ENCODE measurements at places on chromosomes 1 and 21.
A peak's percentile ranks its signal among the peaks of the same experiment; 100 is the strongest.

DNA sequence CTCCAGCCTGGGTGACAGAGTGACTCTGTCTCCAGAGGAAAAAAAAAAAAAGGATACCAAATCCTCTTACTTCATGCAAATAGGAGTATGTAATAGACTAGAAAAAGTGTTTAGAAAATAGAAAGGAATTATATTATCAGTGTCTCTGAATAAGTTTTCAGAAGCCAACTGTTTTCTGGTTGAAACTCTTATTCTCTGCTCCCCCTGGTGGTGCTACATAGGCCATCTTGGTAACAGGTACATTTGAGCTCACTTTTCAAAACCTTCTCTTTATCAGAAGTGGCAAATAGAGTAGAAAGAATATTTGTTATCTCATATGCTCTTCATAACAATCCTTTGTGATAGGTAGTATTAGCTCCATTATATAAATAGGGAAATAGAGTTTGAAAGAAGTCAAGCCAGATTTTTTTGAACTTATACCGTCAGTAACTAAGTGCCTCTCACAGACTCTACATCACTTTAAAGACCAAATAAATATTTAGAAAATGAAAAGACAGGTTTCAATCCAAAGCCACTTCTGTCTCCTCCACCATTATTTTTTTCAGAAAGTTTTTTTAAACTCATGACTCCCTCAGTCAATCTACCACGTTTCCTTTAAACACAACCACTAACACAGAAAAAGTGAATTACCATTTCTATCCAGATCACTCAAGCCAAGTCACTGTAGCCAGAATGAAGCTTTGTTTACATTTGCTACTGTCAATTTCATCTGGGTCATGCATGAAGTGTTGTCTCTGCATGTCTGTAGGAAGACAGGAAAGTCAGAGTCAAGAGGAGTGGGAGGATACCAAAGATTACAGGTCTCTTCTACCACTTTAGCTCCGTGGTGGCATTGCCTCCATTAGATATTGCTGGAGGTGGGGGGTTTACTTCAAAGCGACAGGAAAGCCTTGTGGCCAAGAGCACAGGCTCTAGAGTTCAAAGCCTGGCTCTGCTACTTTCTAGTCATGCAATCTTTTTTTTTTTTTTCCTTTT is 45.6 kb downstream of the IL23R start:
- peak; percentile 6 for DNase-seq

DNA sequence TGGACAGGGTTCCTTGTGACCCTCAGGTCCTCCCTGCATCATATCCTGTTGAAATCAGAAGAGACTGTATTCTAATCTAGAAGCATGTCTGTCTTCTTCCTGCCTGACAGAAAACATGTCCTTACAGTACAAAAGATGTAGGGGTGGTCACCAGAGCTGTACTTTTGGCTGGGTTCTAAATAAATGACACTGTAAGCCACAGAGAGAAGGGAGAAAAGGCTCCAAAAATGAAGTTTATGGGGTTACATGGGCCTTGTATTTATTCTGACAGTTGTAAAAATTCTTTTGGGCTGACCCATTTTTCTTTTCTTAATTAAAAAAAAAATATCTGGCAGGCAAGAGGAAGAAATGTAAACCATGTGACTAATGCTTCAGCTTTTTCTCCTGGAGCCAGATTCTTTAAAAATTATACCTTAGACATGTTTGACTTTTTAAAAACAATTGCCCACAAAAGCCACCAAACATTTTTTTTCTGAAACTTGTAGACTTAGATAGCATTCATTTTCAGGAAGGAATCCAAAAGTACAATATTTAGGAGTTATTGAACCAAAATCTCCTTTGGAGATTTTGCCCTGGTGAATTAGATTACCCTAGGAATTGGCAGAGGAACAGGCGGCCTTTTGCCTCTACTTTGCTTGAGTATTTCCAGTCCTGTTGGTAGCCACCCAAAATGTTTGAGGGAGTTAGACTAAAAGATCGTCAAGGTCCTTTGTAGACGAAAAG is 17.1 kb downstream of the RGL1 start:
- DNase-seq, result no peak

DNA sequence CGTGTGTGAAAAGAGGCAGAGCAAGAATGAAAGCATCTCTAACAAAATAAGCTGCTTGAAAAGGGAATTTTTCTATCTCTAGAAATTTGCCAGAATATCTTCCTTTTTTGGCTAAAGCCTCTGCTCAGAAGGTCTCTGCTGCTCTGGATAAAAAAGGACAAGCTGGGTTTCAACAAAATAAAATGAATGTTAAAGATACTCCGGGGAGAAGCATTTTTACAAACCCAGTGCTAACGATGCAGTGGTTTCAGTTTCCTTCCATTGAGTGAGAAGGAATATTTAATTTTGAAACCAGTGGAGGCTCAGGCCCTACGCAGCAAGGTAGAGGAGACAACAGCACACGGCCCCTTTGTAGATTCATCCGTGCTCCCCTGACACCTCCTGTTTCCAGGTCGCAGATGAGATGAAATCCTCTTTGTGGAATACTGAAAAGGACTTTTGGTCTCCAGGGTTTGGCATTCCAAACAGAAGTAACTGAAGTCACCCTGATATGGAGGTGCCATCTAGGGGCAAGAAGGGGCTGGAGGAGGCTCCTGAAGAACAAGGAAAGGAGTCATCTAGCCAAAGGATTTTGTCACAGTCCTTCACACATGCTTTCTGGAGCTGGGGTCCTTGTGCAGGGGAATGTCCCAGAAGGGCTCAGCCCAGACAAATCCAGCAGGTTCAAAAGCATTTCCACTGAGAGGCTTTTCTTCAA is 65.7 kb upstream of the SYT6 start:
- no peak for DNase-seq

DNA sequence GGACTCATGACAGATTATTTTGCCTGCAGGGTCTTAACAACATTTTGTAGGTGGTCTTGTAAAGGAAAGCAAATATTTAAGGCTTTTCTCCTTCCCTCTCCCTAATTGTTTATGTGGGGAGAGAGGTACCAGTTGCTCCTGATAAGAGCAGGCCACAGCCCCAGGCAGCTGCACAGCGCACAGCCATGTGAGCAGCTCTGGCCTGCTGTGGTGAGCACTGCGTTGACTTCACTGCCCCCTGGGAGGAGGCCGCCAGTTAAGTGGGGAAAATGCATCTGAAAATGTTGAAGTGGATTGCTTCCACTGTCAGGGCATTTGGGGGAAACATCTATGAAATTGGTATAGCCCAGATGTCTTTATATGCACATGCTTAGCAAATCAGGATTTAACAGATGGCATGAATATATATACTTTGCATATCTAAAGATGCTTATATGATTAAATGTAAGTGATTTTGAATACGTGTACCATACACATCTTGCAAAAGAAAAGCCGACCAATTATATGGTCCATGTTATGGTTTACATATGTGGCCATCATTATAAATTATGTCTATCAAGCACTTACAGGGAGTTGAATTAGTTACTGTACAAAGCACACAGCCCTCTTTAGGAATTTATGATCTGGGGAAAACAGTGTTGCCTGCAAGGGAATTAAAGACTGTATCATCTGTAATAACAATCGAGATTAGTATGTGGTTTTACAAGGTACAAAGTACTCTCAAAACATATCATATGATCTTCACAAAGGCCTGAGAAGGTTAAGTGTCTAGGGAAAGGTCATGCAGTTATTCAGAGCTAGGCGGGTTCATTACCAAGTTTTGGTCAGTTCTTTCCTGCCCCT is 132.1 kb downstream of the RHOU start:
- DNase-seq, result no peak

- DNase-seq, result no peak
These were observed 78.2 kb downstream of the SNX7 start for GRCh38 chr1:98739762-98740161.

DNA sequence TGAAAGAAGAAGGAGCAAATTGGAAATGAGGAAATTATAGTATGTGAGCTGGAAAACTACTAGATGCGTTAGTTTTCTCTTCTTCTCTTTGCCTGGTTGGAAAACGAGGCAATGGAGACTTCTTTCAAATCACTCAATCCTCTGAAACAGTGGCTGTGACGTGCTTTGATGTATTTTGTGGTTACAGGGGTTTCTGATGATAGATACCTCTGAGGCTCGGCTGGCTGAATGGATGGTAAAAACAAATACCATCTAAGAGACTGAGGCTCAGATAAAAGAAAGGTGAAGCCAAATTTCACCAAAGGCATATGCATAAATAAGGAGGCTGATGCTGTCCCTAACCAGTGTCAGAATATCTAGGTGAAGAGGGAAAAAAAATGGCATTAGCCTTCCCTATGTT is 15.1 kb downstream of the MAB21L3 start:
- no peak for DNase-seq
